CD8-positive, alpha-beta memory T cell (primary cell): ENCODE measurements at places on chromosomes 5 and 9.

- no peak for DNase-seq
Observed at GRCh38 chr9:136721339-136722092, 9.1 kb downstream of the DIPK1B start.

DNA sequence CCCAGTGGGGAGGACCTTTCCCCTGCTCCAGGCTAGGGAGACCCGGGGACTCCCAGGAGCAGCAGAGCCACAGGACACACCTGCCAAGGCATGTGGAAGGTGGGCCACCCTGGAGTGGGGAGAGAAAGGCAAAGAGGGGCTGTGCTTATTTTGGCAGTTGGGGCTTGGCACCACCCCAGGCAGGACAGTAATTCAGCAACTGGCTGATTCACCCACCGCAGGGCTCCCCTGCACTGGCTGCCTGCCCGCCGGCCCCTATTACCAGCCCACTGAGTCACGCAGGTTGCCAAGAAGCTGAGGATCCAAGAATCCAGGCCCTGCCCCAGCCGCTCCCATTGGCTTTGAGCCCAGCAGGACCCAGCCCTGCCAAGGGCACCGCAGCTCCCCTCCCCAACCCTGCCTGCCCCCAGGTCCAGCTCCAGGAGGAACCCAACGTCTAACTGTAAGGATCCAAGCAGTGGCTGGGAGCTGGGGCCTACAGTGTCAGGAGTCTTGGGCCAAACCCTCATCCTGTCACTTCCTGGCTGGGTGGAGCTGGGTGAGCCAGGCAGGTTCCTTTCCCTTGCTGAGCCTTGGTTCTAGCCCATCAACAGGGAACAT lies 14.2 kb upstream of the RALGDS start:
- peak; percentile 39 for DNase-seq

- no peak for DNase-seq
Observed at GRCh38 chr9:77999231-77999631, 32.4 kb downstream of the GNAQ start.

DNA sequence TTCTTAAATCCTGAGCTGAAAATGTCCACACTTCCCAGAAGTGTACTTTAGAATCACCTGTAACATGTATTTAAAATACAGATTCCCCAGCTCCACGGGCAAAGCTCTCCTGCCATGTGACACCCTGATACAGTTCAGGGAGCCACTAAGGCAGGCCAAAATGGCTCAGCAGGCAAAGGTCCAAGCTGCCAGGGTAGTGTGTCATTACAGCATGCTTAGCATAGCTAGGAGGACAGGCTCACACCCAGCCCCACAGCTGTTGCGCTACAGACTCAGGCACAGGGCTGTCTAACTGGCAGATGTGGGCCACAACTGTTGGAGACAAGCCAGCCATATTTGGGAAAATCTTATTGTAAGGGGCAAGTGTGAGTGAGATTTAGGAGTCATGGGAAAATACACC lies 73.0 kb downstream of the C9orf85 start:
- DNase-seq: no peak

DNA sequence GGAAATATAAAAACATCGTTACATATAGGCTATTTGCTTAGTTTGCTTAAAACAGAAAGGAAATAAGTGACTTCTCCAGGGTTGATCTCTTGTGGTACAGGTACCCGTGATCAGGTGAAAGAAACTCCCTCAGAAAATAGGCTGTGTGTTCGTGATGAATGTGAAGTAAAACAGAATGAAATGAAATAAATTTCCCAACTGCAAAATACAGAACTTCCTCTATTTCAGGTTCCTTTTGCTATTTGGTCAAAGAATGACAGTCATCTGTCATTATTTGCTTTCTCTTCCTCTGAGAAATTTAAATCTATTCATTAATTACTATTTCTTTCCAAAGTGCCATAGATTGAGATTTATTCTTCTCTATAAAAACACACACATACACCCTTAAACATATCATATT lies 408.1 kb downstream of the FAM170A start:
- DNase-seq: no peak

DNA sequence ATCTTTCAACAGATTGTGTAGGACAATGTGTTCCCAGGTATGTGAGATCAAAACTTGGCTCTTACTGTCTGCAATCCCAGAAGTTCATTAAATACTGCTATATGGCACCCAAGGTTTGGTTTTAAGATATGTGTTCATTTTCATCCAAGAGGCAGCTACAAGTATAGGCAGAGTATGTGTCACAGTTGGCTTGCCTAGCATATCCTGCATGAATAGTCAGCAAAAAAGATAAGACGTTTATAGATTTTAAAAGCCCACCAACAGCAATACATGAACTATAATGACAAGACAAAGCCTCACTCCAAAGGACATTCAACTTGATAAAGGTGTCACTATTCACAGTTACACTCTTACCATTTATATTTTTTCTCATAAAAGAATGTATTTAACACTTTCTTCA lies 99.1 kb downstream of the BNC2 start:
- no peak for DNase-seq

GRCh38 chr5:101437351-101437750 lies 534.3 kb upstream of the ST8SIA4 start:
- DNase-seq: no peak

DNA sequence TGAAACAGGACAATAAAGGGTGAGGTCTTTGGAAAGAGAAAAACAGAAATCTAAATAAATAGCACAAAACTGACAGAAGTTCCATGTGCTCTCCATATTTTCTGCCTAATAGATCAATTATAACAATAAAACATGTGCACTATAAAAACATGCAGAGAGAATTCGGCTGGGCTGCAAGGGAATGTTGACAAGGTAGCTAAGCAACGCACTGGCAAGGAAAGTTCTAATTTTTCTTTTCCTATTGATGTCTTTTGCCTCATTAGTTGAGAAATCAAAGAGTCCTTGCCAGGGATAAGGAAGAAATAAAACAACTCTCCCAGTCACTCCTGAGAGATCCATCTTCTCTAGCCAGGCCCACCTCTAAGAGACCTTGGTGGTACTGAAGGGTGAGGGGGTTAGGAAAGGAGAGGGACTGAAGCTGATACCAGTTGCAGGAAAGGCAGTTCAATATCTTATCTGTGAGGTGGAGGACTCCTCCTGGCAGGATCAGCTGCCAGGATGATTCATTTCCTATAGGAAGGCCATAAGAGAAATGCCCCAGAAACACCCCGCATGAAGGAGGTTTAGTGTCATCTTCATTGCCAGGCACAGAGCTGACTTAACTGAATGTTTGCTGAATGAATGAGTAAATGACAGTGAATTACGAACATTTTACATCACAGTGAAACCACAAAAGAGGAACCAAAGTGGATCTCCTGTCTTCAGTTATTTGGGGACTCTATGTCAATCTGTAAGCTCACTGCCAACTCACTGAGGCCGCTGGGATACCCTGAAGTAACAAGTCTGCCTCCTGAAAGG lies 63.7 kb upstream of the IFNK start:
- DNase-seq: no peak

DNA sequence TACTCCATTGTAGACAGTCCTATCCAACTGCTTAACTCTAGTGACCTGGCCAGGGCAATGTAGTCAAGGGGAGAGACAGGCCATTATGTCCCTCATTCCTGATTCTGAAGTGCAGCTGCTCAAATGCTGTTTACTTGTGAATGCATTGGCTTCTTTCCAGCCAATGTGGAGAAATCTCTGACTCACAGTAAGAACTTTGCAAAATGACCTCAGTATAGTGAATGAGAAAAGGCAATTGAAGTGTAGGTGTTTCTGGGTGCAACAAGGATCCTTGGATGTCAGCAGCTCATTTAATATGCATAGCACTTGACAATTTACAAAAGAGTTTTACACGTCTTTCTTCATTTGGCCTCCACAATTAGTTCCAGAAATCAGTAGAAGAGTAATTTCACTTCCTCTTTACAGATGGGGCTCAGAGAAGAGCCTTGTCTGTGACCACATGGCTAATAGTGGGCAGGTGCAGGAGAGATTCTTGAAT lies 367.2 kb downstream of the OSTF1 start:
- DNase-seq: no peak

DNA sequence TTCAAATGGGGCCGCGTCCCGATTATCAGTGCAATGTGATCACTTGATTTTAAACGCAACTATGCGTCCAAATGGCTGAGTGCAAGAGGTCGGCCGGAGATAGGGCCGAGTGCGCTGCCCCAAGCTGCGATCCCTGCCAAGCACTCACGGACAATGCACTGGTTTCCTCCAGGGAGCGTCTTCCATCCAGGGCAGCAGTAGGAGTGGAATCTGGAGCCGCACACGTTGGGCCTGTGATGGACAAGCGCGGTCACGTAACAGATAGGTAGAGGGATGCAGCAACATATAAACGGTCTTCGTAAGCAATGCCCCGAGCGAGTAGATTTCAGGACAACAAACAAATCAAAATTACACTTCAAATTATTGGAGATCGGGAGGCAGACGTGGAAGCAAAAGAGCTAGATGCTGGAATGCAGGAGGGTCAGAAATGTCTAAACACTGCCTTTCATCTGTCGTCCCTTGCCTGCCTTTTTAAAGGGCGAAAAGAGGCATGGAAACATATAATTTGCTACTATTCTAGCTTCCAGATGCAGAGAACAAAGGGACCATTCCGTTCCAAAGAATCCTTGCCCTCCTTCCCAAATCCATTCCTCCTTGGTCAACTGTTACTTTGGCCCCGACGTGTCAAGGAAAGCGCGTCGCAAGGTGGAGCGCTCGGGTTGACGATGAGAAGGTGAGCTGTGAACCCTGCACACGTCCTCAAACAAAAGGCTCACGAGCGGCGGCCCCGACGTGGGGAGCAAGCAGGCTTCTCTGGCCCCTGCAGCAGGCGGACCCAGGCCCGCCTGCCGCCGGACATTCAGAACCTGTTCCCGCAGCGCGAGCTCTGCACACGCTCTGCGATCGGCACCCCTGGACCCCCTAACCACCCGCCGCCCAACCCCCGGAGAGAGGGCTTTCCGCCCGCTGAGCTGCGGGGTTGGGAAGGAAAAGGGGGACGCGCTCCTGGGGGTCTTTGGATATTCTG lies 1.5 kb downstream of the FBN2 start:
- DNase-seq: no peak

DNA sequence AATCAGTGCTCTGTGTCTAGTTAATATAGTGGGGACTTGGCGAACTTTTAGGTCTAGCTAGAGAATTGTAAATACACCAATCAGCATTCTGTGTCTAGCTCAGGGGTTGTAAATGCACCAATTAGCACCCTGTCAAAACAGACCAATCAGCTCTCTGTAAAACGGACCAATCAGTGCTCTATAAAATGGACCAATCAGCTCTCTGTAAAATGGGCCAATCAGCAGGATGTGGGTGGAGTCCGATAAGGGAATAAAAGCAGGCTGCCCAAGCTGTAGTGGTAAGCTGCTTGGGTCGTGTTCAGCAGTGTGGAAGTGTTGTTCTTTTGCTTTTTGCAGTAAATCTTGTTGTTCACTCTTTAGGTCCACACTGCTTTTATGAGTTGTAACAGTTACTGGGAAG lies 3.6 kb upstream of the OTULINL start:
- DNase-seq: no peak

DNA sequence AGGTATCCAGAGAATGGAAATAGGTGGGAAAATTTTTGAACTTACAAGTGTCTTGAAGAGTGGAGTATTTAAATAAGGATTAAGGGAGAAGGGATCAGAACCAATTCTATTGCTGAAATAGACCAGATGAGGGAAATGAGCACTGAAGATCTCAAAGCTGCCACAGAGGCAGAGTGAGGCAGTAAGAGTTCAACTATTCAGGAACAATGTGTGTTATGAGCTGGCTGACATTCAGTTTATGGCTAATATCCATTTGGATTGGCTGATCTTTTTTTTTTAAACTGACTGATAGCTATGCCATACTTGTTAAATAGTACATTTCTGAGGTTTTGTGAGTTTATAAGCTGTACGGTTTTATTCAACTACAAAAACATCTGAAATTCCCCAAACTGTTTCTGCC lies 95.3 kb upstream of the GNA14 start:
- DNase-seq: no peak

- no peak for DNase-seq
Observed at GRCh38 chr5:134127988-134128647, 13.6 kb downstream of the TCF7 start.

GRCh38 chr5:139849942-139850341 lies 54.3 kb downstream of the PSD2 start:
- no peak for DNase-seq

DNA sequence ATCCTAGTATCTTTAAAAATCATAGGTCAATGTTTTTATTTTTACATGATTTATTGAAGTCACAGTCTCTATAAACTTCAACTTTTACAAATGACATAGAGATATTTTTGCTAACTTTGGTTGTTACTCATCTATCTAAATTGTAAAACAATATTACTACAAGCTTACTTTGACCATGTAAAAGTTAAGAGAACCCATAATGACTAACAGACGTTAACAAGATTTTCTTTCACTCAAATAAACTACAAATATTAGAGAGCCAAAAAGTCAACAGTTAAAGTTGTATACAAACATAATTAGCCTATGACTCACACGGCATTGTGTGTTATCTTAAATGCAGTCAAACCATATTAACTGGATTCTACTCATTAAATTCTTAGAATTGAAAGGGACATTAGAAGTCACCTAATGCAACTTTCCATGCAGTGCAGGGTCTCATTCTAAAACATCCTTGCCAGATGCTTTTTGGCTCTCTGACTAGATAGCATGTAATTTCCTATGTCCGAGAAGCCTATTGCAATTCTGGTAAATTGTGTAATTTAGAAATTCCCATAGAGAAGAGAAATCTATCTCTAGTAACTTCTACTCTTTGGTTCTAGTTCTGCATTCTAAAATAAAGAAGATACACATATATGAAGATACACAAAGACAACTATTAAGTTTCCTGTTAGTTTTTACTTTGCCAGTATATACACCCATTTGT lies 42.2 kb upstream of the UGT3A2 start:
- DNase-seq: no peak

- DNase-seq: no peak
Observed at GRCh38 chr9:128845186-128845931, 15.8 kb upstream of the SPOUT1 start.

GRCh38 chr5:37999593-37999992 lies 159.8 kb upstream of the GDNF start:
- DNase-seq: no peak

GRCh38 chr5:91670122-91670521 lies 287.0 kb upstream of the ARRDC3 start:
- DNase-seq: no peak

GRCh38 chr5:121399879-121400278 lies 451.8 kb upstream of the FTMT start:
- no peak for DNase-seq

GRCh38 chr5:13408616-13409015 lies 535.9 kb downstream of the DNAH5 start:
- DNase-seq: no peak

- DNase-seq: no peak
Observed at GRCh38 chr5:139037732-139038131, 160.4 kb downstream of the SIL1 start.

DNA sequence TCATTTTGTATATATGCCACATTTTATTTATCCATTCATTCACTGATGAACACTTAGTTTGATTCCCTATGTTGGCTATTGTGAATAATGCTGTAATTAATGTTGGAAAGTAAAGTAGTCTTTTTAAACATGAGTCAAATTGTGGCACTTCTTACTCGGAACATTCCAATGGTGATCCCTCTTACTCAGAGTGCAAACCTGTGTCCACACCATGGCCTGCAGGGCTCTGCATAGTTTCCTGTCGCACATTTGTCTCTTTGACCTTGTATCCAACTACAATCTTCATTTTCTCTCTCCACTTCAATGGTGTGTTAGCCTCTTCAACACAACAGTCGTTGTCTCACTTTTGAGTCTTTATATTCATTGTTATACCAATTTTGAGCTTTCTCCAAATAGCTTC lies 98.1 kb upstream of the PAPPA start:
- no peak for DNase-seq
